ENCODE measurements at places on chromosomes 3 and 15.

- DNase-seq = peak; percentile 75
These were observed 61.8 kb downstream of the SLC12A8 start for GRCh38 chr3:125150525-125151441.

DNA sequence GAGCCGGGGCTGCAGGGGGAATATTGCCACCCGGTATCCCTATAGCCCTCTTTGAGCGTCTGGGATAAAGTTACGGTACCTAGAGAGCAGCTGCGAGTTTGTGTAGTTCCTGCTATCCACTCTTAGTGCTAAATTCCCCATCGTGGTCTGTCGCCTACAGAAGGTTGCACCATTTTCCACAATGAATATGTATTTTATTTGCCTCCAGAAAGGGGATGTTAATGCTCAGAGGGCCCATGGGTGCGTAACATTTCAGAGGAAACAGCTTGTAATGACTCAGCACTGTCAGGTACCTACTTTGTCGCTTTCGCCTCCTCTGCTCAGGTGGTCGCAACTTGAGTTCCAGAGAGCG lies 1.1 kb downstream of the SLCO3A1 start:
- peak; percentile 77 for DNase-seq

DNA sequence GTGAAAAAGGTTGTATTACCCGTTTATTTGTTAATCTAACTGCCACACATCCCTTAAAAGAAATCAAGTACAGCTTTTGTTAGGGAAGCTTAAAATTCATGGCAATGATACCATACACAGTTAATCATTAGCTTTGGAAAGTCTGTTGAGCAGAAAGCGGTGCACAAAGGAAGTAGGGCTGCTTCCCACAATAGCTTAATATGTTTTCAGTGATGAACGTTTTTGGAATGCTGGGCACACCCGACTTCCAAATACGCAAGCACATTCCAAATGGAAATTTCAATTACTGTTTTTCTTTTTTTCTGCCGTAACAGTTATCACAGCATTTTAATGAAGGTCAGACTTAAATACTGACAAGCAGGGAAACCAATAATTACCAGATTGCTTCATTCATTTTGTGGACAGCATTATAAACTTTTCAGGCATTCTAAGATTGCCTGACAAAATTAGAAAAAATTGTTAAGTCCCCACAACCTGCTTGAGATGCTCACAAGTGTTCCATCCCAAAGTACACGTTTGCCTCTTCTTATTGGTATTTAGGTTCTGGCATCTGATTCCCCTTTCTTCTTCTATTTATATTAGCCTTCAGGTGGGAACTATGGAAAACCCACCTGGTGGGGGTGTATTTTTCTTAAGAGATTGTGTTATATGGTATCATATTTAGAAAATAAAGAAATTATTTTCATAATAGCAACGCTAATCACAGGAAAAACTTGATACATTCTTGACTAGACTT lies 1.1 kb upstream of the ECT2 start:
- no peak for DNase-seq

GRCh38 chr3:194598771-194599557 lies 34.3 kb downstream of the TMEM44 start:
- DNase-seq = no peak

- peak; percentile 73 for DNase-seq
These were observed 121.1 kb downstream of the OXSM start for GRCh38 chr3:25910997-25911396.

GRCh38 chr3:126057936-126058335 lies 26.0 kb downstream of the SLC41A3 start:
- DNase-seq = no peak

- DNase-seq = no peak
These were observed 39.4 kb upstream of the CCR2 start for GRCh38 chr3:46314517-46314916.

All from activated effector memory CD4-positive, alpha-beta T cell treated with anti-CD3 and anti-CD28 coated beads, Interleukin-2, amount 50 U/mL, for 16 hours (primary cell).